ENCODE measurements at places on chromosomes 7 and 10.

GRCh38 chr7:31091924-31092434, 39.9 kb downstream of the ADCYAP1R1 start:
- DNase-seq: no peak

DNA sequence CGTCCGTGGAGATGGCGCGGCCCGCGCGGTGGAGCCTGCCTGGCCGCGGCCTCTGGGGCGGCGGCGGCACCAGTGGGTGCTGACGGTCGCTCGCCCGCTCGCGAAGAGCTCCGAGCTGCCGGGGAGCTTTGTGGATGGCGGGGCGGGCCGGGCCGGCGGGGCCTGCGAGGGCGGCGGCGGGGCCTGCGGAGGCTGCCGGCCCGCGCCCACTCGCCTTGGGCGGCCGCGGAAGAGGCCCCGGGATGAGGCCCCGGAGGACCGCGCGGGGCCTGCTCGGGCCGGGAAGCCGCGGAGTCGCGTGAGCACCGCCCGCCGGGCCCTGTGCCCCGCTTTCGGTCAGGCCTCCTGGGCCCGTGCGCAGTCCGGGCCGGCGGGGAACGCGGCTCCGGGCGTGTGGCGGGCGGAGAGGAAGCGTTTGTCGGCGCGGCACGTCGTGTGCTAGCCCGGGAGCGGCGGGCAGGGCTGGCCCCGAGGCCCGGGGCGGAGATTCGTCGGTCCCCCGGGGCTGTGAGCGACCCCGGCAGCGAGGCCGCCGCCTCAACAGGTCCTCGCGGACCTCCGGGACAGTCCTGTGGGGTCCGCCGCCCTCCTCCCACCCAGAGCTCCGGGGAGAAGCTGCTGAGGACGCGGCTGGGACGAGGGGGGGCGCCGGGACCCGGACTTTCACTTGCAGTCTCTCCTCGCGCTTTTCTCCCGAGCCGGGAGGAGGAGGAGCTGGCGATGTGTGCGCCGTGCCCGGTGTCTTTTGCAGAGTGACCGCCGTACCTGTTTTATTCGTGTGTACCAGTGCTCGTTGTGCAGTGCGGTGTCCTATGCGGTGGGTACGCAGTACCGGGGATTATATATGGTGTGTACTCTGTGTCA, 578 bp downstream of the ZMYND11 start:
- peak; percentile 77 for DNase-seq

DNA sequence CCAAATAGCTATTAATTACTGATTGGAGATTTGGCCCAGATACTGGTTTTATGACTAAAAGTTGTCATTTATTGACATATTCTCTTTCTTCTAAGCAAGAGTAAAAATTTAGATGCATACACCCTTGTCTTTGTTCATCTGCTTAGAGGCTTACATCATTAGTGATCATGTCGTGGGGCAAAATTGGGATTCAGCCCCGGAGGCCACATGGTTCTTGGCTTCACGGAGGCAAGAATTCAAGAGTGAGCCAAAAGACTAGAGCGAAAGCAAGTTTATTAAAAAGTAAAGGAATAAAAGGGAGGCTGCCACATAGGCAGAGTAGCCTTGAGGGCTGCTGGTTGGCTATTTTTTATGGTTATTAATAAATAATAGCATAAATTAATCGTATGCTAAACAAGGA, 41.1 kb downstream of the MINPP1 start:
- DNase-seq: no peak

- DNase-seq: no peak
Observed at GRCh38 chr10:50648089-50648934, 24.6 kb upstream of the SGMS1 start.

GRCh38 chr10:47357131-47357582, 9.0 kb downstream of the RBP3 start:
- DNase-seq: no peak

DNA sequence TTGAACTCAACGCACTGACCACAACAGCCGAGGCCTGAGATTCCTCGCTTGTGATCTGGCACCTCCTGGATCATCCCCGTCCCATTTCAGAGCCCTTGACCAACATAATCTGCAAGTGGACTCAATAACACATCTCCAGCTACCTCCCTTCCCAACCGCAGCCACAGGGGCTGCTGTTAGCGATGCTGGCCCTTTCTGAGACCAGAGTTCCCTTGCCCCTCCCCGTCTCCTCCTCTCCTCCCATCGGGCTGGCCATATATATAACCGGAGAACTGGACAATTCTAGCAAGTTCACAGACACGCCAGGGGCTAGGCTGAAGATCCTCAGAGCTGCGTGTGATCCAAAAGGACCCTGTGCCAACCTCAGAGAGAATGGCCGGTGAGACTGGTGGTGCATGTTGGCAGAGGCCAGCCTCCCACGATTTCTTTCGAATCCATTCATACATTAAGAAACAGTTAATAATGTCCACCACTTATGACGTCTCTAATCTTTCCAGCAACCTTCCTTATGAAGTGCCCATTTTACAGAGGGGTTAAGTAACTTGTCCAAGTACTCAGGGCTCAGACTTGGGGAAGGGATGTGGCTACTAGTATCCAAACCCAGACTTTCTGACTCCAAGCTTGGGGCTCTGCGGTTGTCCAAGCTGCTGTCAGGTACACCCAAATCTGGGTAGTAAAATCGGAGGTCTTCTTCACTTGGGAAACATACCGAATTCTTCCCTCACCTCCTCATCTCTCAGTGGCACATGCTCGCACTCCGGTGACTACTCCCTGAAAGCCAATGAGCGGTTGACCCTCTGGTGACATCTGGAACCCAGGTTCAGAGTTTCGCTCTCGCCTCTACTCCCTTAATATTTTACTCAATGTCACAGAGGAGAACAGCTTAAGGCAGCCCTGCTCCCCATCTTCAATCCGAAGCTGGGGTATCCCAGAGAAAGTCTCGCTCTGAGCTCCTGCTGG, 11.2 kb upstream of the FEZF1 start:
- DNase-seq: no peak

GRCh38 chr7:131166066-131166465, 161.6 kb upstream of the MKLN1 start:
- DNase-seq: no peak

GRCh38 chr10:2980116-2980515, 87.2 kb upstream of the PFKP start:
- no peak for DNase-seq

GRCh38 chr7:141737118-141737835, 881 bp upstream of the SSBP1 start:
- DNase-seq: peak; percentile 10

DNA sequence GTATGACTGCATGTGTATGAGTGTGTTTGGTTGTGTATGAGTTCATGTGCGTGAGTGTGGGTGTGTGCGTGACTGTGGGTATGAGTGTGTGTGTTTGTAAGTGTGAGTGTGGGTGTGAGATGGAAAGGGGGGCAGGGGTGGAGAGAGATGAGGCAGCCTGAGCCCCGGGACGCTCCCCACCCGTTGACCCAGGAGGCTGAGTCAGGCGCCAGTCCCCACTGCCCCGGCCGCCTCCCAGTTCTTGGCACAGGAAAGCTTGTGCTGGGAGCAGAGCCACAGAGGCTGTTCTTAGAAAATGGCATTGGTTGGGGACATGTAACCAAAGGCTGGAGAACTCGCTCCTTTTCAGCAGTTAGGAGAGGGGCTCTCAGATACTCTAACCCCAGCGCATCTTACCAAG, 27.8 kb upstream of the NUB1 start:
- DNase-seq: peak; percentile 28

DNA sequence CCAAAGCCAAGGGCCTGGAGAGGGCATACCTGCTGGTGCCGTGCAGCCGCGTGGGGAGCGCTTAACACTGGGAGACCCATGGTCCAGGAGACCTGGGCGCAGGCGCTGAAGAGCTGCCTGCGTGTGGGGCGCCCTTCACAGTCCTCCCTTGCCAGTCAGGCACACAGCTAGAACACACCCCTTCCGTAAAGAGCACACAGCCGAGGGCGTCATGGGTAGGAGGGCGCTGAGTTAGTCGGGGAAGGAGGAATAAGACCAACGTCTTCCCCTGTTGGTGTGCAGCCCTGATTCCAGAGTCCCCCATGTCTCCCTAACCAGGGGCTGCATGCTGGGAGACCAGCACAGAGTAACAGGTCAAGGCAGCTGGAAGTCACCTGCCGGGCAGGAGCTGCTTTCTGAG, 273.9 kb downstream of the USP6NL start:
- DNase-seq: no peak

DNA sequence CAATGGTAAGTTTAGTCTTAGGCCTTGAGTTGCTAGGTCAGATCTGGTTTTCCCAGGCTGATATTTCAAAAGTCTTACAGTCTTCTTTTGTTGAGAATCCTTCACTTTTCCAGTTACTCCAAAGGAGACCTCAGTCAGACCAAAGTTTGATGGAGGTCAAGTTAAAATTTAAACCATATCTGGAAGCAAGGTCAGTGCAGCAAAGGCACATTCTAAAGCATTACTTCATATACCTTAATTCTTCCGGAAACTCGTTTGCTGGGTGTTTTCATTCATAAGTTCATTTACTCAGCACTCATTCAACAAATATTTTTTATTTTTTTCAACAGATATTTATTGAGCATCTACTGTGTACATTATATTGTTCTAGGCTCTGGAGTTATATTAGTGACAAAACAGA, 403.0 kb upstream of the LRGUK start:
- no peak for DNase-seq

DNA sequence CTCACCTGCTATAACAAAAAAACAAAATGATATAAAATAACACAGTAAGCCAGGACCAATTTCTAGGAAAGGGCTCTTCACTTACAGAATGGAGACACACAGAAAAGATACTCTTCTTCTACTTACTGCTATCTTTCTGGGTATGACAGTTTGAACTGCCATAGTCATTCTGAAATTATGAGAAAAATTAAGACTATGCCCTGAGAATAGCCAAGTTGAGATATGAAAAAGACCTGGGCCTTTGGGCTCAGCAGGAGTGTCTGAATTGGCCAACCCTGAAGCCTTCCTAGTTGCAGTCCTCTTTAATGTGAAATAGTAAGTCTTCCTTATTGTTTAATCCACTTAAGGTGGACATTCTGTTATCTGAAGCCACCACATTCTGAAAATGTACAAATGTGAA, 519.5 kb downstream of the GRID1 start:
- no peak for DNase-seq

GRCh38 chr10:63219749-63220148, 86.6 kb downstream of the NRBF2 start:
- DNase-seq: no peak

GRCh38 chr10:119219871-119220270, 12.5 kb downstream of the GRK5 start:
- no peak for DNase-seq

GRCh38 chr7:28847176-28847575, 111.0 kb downstream of the TRIL start:
- DNase-seq: no peak

DNA sequence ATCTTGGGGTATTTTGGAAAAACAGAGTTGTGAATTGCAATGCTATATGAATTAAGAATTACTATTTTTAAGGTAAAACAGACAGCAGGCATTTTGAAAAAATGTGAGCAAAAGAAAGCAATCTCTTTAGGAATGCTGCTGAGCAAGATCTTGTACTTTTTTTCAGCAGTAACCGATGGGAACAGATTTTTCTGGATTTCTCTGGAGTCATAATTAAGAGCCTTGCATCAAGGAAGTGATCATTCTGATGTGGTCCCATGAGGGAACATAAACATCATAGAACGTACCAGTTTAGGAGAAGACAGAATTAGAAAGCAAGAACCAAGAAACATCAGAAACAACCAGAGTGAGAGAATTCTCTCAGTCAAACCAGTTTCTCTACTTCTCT, 157.0 kb upstream of the AGR3 start:
- DNase-seq: no peak

DNA sequence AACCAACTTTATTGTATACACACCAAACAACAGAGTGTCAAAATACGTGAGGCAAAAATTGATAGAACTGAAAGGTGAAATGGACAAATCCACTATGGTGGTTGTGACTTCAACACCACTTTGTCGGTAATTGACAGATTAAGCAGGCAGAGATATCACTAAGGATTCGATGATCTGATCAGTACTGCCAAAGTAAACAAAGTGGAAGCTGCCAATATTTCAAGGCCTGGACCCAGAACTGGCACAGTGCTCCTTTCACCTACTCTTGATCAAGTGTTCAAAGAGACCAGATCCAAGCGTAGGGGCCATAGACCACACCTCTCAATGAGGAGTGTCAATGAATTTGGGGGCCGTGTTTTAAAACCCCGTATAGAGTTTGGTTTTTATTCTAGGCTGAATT, 167.0 kb downstream of the CDK14 start:
- DNase-seq: no peak

GRCh38 chr10:109237682-109238081, 685.6 kb downstream of the XPNPEP1 start:
- no peak for DNase-seq

- peak; percentile 7 for DNase-seq
Observed at GRCh38 chr7:111954474-111955381, 251.5 kb downstream of the DOCK4 start.

DNA sequence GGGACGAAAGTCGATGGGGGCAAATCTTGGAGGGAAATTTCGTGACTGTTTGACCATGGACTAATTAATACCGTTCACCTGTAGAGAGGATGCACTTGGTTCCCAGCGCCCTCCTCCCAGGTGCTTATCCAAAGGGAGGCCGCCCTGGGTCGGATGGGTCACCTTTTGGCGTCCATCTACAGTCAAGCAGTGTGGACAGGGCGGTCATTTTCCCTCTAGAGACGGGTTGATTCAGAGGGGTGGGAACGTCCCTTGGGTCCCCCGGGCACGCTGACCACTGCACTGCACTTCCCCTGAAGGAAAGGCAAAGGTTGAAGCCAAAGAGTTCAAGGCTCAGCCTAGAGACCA, 2.0 kb downstream of the PRR15 start:
- DNase-seq: no peak

DNA sequence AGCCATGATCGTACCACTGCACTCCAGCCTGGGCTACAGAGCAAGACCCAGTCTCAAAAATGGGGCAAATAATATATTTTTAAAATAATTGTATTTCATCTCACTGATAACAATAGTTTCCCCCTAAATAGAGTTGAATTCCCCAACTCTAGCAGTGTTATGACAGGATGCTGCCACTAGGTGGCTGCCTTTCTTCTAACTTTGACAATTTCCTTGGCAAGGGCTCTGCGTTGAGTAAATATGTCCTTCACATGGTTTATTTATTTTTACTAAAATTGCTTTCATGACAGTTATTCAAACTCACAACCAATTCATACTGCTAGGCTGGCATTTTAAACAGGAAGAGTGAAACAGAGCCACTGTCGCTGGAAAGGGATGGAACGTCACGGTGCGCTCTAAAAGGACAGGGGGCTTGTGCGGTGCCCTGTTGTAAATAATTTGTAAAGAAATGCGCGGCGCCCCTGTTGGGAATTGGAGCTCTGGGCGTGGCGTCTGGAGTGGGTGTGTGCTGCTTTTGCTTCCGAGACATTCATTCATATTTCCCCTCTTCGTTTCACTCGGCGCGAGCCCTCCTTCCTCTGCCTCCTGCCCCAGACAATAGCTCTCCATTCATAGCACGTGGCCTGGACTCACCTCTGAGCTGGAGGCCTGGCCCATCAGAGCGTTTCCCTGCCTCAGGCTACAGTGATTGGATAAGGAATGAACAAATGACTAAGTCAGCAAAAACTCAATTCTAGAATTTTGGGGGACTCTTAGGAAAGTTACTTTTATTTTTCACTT, 20.5 kb upstream of the PITRM1 start:
- DNase-seq: peak; percentile 78

- no peak for DNase-seq
Observed at GRCh38 chr7:66039094-66039670, 36.4 kb upstream of the ASL start.

Measured in lung microvascular endothelial cell (primary cell).